ENCODE measurements at places on chromosomes 7 and 10. TPM values are rescaled to one million over a fixed set of nuclear protein-coding genes. Genes with fewer than 3 reads are reported as not detected.

DNA sequence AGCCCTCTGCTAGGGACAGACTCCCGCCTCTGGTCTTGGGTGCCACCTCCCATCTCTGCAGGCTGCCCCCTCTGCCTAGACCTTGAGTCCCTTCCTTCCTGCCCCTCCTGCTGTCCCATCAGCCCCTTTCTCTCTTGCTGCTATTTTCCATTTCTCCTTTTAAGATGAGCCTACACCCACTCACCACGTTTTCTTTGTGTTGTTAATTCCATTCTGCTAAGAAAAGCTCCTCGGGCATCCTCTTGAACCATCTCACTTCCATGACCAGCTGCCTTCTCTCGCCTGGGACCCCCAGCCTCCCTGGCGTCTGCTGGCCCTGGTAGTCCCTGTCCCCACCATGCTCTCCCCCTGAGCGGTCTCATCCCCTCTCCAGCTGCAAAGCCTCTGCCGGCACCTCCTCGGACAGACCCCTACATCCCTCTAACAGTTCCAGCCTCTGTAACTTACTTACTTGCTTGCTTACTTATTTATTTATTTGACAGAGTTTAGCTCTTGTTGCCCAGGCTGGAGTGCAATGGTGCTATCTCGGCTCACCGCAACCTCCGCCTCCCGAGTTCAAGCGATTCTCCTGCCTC, 95.8 kb upstream of the SH2B2 start:
- peaks cover 32% of the 10 kb centered on the region for H3K36me3 ChIP-seq
- H3K4me1 ChIP-seq: no peaks in the 10 kb centered on the region
- no peak overlapping the region for H3K27ac ChIP-seq

DNA sequence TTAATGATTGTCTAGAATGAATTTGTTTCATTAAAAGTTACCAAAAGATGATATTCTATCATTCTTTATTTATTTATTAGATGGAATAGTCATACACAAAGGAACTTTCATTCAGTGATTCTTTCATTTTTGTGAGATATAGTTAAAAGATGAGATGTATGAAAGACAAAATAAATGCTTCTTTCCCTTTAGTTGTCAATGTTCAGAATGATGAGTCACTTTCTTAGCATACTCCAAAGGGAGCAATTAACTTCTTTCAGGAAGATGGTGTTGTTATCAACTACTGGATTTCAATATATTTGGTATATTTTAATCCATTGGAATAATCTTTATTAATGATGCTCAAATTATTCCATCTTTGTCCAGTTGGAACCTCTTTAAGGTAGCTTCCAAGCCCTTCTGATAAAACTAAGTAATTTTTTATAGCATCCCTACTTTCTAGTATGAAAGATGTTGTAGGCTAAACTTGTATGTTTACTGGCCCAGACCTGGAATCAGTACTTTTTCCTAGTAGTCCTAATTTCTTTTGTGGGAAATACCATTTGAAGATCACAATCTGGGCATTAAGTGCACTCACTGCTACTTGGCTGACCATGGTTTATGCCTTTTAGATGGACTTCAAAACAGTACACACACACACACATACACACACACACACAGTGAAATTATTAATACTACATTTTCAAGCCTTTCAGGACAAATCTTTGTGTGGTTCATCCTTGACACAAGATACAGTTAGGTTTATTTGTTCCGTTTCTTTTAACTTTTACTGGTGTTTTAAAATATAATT, 2.5 kb downstream of the GIMAP7 start:
- no peaks in the 10 kb centered on the region for H3K27me3 ChIP-seq
- no peaks in the 10 kb centered on the region for H3K4me1 ChIP-seq
- no peak for DNase-seq
- H3K36me3 ChIP-seq: peaks cover 5% of the 10 kb centered on the region
- peak overlapping the region; percentile 73 for H3K27ac ChIP-seq

PODXL gene
- 14.4 TPM for total RNA-seq

JAZF1 gene
- total RNA-seq: 7.2 TPM

CPEB3 gene
- total RNA-seq: 9.6 TPM

ZNF716 gene
- total RNA-seq: not detected

- no peaks in the 10 kb centered on the region for H3K4me1 ChIP-seq
- peaks cover 13% of the 10 kb centered on the region for H3K27me3 ChIP-seq
- no peak overlapping the region for H3K27ac ChIP-seq
- H3K36me3 ChIP-seq: no peaks in the 10 kb centered on the region
These were observed 346.1 kb upstream of the ANKRD30A start for GRCh38 chr10:36779238-36779846.
